ENCODE measurements at places on chromosomes 5 and 9.

DNA sequence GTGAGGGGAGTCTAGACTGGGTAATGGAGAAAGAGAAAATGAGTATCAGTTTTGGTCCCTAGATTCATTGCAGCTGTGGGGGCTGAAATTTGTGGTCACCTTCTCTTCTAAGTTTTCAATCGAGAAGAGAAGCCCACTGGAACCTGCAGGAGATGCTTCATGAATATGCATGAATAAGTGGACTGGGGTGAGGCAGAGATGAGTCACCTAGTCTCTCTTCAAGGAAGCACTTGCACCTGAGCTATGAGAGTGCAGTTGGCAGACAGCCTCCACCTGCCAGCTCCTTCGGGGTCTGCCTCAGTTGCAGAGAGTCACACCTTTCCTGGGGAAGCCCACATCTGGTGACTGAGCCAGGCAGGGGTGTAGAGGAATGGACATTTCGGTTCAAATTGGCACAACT, 69.1 kb downstream of the ZNF366 start:
- no peak for DNase-seq

- no peak for DNase-seq
These were observed 10.9 kb upstream of the SLC25A51 start for GRCh38 chr9:37914701-37915358.

- DNase-seq: peak; percentile 60
These were observed 121.2 kb downstream of the GCNT1 start for GRCh38 chr9:76580188-76580587.

DNA sequence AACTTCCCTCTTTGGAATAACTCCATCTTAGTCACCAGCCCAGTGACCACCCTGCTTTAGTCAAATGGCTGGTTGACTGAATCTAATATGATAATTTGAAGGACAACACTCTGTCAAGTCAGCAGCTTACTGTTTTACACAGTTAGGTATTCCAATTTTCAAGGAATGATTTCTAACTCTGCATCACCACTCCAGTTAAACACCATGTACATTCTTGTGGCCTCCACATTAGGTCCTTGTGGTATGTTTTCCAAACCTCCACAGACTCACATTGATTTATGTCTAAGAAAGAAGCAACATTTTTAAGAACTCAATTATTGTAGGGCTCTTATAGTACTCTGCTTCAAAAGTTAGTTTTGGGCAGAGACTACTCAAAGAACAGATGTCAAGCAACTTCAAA, 110.7 kb downstream of the TLE1 start:
- DNase-seq: no peak

Measured in SIG-M5 (cell line).